Activated CD4-positive, alpha-beta T cell treated with anti-CD3 and anti-CD28 coated beads for 24 hours (primary cell): ENCODE measurements at places on chromosomes 7 and 10.

GRCh38 chr7:2934211-2934731 is 90.2 kb upstream of the GNA12 start:
- DNase-seq = peak; percentile 14

GRCh38 chr7:131937868-131938267 is 381.4 kb upstream of the PODXL start:
- DNase-seq = no peak

- DNase-seq = no peak
These were observed 564.5 kb downstream of the PTPRN2 start for GRCh38 chr7:158023157-158023556.

DNA sequence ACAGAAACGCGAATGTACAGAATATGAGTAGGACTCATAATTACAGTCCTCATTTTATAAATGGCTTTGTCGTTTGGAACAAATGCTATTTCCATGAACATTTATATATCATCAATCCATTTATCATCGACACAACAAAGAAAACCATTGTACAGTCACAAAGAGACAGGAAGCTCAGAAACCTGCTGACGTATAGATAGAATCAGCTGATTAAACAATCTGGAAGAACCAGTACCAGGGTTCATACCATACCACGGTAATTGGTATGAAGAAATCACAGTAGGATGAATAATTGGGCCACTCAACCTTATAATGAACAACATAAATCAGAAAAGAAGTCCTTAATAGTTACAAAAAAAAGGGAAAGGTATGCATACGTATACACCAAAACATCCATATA is 295.0 kb downstream of the PARD3 start:
- DNase-seq = no peak

DNA sequence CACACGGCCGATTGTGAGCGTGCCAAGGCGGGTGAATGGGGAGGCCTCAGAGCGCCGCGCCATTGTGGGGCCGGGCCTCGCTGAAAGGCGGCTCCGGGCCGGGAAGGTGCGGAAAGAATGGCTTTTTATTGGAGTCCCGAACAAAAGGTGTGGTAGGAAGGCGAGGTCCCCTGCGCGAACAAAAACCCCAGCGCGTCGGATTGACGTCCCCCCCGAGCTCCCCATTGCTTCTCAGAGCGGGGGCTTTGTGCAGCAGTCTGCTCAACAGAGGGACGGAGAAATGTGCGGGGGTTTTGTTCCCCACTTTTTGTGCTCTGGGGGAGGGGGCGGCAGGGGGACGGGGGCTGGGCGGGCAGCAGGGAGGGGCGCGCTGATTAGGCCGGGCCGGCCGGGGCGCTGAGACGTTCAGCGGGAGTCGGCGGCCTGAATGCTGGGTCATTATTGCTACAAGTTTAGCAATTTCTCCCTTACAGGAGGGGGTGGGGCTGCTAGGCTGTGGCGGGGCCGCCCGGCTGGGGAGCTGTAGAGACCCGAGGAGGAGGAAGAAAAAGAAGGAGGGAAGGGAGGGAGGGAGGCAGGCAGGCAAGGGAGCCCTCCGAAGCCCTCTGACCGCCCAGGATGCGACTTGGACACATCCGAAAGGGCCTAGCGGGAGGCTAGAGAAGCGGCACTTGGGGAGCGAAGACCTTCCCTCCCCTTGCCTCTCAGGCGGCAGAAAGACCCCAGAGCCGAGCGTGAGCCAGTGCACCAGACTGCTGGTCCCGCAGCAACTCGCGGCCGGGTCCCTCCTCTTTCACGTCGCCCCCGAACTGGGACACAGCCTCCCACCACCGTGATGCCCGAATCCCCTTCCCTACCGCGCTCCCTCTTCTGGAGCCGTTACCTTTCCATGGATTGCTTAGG is 4.6 kb downstream of the NKX2-3 start:
- no peak for DNase-seq

- DNase-seq = no peak
These were observed 21.9 kb upstream of the ZNF804B start for GRCh38 chr7:88737632-88738031.

DNA sequence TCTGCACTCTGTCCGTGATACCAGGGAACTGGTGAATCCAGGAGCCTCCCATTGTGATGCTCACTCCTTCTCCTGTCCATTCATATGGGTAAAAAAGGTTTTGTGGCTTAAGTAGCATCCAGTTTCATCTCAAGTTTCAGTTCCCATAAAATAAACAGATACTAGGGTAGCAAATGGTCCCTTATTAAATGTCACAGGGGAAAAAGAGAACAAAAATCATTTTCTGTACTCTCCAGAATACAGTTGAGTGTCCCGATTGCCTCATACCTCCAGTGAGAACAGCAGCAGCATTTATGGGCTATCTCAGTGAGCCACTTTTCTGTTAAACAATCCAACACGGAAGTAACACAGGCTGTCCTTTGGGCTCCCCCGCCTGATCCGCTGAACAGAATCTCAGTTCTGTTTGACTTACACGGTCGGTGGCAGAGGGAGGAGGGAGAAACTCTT is 179.6 kb downstream of the CELF2 start:
- no peak for DNase-seq

DNA sequence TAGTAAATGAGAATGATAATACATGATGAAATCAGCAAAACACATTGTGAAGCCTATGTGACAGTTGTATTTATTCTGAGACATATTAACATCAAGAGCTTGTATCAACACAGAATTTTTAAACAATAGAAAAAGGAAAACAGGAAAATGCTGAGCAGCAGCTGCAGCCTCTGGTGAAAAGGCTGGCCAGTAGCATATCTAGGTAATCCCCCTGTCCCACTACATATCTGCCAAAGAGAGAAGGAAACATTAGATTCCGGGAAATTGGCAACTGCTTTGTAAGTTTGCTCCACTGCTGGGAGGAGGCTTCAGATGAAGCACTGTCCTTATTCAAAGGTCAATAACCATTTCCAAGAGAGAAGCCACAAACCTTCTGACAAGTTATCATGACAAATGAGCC is 89.4 kb downstream of the RALA start:
- DNase-seq = no peak
